ENCODE measurements at places on chromosomes 11 and 22. TPM values are rescaled to one million over a fixed set of nuclear protein-coding genes. Genes with fewer than 3 reads are reported as not detected.

DNA sequence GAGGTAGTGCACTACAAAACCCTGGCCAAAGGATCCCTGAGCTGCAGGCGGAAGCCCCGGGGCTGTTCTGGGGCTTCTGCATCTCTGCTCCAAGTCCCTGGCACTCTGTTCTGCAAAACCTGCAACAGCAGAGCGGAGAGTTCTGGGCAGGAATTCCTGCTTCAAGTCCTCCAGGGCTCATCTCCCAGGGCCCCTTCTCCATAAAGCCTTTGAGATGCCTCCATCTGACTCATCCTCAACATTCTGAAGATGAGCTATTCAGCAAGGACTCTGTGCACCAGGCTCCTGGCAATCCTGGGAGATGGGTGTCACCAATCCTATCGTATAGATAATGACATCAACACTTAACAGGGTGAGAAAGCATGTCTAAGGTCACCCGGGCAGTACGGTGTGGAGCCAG, 19.3 kb downstream of the SYN3 start:
- no peaks in the 10 kb centered on the region for H3K36me3 ChIP-seq
- no peaks in the 10 kb centered on the region for H3K4me1 ChIP-seq
- no peak overlapping the region for H3K4me3 ChIP-seq
- H3K27me3 ChIP-seq, result no peaks in the 10 kb centered on the region

TSGA10IP gene
- not detected for total RNA-seq

GRCh38 chr11:109362059-109362458, 59.9 kb upstream of the C11orf87 start:
- peaks cover 11% of the 10 kb centered on the region for H3K27me3 ChIP-seq
- no peaks in the 10 kb centered on the region for H3K4me1 ChIP-seq
- DNase-seq, result no peak
- H3K4me3 ChIP-seq, result no peak overlapping the region
- no peak overlapping the region for H3K27ac ChIP-seq
- no peaks in the 10 kb centered on the region for H3K36me3 ChIP-seq

- no peak for DNase-seq
- H3K36me3 ChIP-seq, result no peaks in the 10 kb centered on the region
- no peak overlapping the region for H3K27ac ChIP-seq
Measured at GRCh38 chr22:46594947-46595298, 25.3 kb upstream of the GRAMD4 start.

GRCh38 chr11:60992842-60993409, 21.4 kb downstream of the CD6 start:
- no peak for DNase-seq
- H3K36me3 ChIP-seq, result no peaks in the 10 kb centered on the region
- H3K4me3 ChIP-seq, result no peak overlapping the region
- no peak overlapping the region for H3K27ac ChIP-seq
- H3K27me3 ChIP-seq, result peaks cover 33% of the 10 kb centered on the region
- H3K4me1 ChIP-seq, result peaks cover 11% of the 10 kb centered on the region

- H3K27me3 ChIP-seq, result no peaks in the 10 kb centered on the region
- H3K4me1 ChIP-seq, result peaks cover 43% of the 10 kb centered on the region
- no peak overlapping the region for H3K4me3 ChIP-seq
- H3K36me3 ChIP-seq, result no peaks in the 10 kb centered on the region
- peak; percentile 97 for DNase-seq
Measured at GRCh38 chr11:10490398-10491241, 35.6 kb downstream of the AMPD3 start.

- no peak for DNase-seq
- peaks cover 18% of the 10 kb centered on the region for H3K4me1 ChIP-seq
- peaks cover 15% of the 10 kb centered on the region for H3K27me3 ChIP-seq
Measured at GRCh38 chr22:44882226-44882905, 127.4 kb downstream of the PHF21B start.

CHADL gene
- total RNA-seq, result 1.2 TPM

ACR gene
- not detected for total RNA-seq

DNA sequence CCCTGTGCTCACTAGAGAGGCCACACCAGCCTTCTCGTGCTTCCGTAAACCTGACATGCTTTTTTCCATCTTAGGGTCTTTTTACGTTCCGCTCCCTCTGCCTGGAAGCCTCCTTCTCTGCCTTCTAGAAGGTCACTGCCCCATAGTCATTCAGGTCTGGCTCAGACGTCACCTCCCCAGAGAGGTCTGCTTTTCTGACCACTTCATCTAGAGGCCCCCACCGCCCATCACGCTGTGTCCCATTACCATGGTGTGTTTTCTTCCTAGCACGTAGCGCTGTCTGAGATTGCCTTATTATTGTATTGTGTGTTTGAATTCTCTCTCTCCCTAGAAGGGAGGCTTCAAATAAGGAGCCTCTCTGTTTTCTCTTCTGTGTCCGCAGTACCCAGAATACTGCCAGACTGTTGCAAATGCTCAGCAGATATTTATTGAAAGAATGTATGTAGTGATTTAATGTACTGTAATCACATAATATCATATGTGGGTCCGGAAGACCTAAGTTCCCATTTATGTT, 10.0 kb downstream of the TAB1 start:
- no peak overlapping the region for H3K4me3 ChIP-seq
- H3K27ac ChIP-seq, result no peak overlapping the region
- no peaks in the 10 kb centered on the region for H3K27me3 ChIP-seq
- H3K36me3 ChIP-seq, result no peaks in the 10 kb centered on the region
- no peak for DNase-seq

WT1 gene
- total RNA-seq, result 8.5 TPM

DNA sequence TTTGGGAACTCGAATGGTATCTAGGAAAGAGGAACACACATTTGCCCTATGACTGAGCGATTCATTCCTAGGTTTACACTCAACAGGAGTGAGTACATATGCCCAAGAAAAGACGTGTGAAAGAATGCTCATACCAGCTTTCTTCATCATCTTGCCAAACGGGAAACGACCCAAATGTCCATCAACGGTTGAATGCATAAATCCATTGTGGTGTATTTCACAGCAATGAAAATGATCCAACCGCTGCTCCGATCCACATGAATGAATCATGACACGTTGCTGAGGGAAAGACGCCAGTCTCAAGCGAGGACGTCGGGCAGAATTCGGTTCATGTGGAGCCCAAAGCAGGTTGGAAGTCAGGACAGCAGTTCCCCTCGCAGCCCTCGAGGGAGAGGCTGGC, 71.5 kb downstream of the CYTH4 start:
- no peaks in the 10 kb centered on the region for H3K27me3 ChIP-seq
- no peak overlapping the region for H3K4me3 ChIP-seq
- H3K36me3 ChIP-seq, result no peaks in the 10 kb centered on the region
- no peaks in the 10 kb centered on the region for H3K4me1 ChIP-seq

DNA sequence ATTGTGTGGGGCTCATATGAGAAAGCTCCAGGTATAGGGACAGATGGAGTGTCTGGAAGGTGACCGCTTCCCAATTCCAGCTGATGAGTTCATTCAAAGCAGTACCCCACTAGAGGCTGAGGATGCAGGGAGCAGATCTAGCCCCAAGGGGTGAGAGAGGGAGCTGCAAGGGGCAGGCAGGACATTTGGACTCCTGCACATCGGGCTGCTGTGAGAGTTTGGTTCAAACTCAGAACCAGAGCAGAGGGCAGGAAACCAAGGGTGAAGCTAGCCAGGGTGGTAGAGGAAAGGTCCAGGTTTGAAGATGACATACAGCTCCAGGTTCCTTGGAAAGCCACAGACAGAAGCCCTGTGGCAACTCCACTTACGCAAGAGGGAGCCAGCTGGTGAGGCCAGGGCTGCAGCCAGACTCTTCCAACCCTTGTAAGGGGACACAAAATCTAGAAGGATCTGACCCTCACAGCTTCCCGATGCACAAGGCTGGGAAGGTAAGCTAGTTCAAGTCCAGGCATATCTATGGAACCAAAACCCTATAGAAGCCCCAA, 1.9 kb downstream of the CSNK2A3 start:
- peaks cover 10% of the 10 kb centered on the region for H3K4me1 ChIP-seq
- no peak for DNase-seq
- no peak overlapping the region for H3K4me3 ChIP-seq

DNA sequence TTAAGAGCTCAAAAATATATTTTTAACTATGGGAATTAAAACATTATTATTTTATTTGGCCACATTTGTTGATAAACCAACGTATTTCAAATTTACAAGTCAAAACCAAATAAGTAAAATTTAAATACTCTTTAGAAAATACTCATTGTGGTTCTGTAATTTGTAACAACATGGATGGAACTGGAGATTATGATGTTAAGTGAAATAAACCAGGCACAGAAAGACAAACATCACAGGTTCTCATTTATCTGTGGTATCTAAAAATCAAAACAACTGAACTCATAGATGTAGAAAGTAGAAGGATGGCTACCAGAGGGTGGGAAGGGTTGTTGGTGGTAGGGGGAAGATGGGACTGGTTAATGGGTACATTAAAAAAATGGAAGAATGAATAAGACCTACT, 50.8 kb downstream of the STK33 start:
- H3K4me3 ChIP-seq, result no peak overlapping the region
- DNase-seq, result no peak
- H3K27ac ChIP-seq, result no peak overlapping the region

GRCh38 chr11:11155962-11156815, 196.9 kb downstream of the CSNK2A3 start:
- no peaks in the 10 kb centered on the region for H3K36me3 ChIP-seq
- no peak overlapping the region for H3K27ac ChIP-seq
- DNase-seq, result peak; percentile 33
- peaks cover 3% of the 10 kb centered on the region for H3K27me3 ChIP-seq
- no peaks in the 10 kb centered on the region for H3K4me1 ChIP-seq
- no peak overlapping the region for H3K4me3 ChIP-seq

DNA sequence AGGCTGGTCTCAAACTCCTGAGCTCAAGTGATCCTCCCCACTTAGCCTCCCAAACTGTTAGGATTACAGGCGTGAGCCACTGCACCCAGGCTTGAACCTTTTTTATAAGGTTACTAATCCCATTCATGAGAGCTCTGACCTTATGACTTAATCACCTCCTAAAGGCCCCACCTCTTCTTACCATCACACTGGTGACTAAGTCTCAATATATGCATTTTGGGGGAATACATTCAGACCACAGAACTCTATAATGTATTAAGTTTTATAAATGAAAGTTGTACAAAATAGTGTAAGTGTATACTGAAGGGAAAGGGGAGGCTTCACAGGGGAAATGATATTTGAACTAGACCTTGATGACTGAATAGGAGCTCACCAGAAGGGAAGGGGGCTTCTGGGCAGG, 28.4 kb upstream of the RBFOX2 start:
- H3K27ac ChIP-seq, result no peak overlapping the region
- no peaks in the 10 kb centered on the region for H3K36me3 ChIP-seq
- H3K4me1 ChIP-seq, result peaks cover 18% of the 10 kb centered on the region
- no peaks in the 10 kb centered on the region for H3K27me3 ChIP-seq

OR2AG1 gene
- total RNA-seq, result not detected

GRCh38 chr22:20773793-20774212, at the start of gene SERPIND1:
Gene SERPIND1, plus strand, starts transcription at chr22:20774113. Its CDS starts 5,200 bp downstream, at chr22:20779313.
- H3K27me3 ChIP-seq, result no peaks in the 10 kb centered on the region
- H3K4me1 ChIP-seq, result peaks cover 19% of the 10 kb centered on the region
- no peak for DNase-seq
- H3K4me3 ChIP-seq, result no peak within 1 kb of the TSS
- H3K36me3 ChIP-seq, result no peaks in the 10 kb centered on the region

OR4A16 gene
- not detected for total RNA-seq

DNA sequence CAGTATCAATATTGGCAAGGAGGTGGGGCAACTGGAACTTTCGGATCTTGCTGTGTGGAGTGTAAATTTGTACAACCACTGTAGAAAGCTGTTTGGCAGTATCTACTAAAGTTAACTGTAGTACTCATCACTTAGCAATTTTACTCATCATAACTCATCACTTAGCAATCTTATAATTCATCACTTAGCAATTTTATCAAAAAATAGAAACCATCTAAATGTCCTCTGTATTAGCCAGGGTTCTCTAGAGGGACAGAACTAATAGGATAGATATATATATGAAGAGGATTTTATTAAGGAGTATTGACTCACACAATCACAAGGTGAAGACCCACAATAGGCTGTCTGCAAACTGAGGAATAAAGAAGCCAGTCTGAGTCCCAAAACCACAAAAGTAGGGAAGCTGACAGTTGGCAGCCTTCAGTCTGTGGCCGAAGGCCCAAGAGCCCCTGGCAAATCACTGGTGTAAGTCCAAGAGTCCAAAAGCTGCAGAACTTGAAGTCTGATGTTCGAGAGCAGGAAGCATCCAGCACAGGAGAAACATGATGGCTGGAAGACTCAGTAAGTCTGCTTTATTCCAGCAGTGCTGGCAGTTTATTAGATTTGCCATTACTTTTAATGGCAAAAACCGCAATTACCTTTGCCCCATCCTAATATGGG, 92.9 kb upstream of the USP47 start:
- H3K36me3 ChIP-seq, result no peaks in the 10 kb centered on the region
- H3K27me3 ChIP-seq, result no peaks in the 10 kb centered on the region
- H3K4me3 ChIP-seq, result 0 out of 2 replicates have a peak overlapping the region, but pooled peaks have one; percentile 3
- peaks cover 37% of the 10 kb centered on the region for H3K4me1 ChIP-seq
- peak; percentile 82 for DNase-seq
- peak overlapping the region; percentile 47 for H3K27ac ChIP-seq

GRCh38 chr11:34650528-34650927, 29.6 kb downstream of the EHF start:
- peaks cover 34% of the 10 kb centered on the region for H3K36me3 ChIP-seq
- H3K27ac ChIP-seq, result no peak overlapping the region

- peak; percentile 24 for DNase-seq
- no peak overlapping the region for H3K4me3 ChIP-seq
- no peaks in the 10 kb centered on the region for H3K36me3 ChIP-seq
- H3K27me3 ChIP-seq, result no peaks in the 10 kb centered on the region
- no peak overlapping the region for H3K27ac ChIP-seq
Measured at GRCh38 chr22:42926104-42926503, 69.0 kb upstream of the ARFGAP3 start.

TYR gene
- total RNA-seq, result not detected

THAP7 gene
- 44.3 TPM for total RNA-seq

RANGAP1 gene
- total RNA-seq, result 99.0 TPM

- DNase-seq, result no peak
- no peaks in the 10 kb centered on the region for H3K27me3 ChIP-seq
- H3K4me1 ChIP-seq, result peaks cover 10% of the 10 kb centered on the region
- H3K4me3 ChIP-seq, result no peak overlapping the region
- H3K36me3 ChIP-seq, result no peaks in the 10 kb centered on the region
Measured at GRCh38 chr22:28429711-28430110, 249.9 kb downstream of the TTC28 start.

DNA sequence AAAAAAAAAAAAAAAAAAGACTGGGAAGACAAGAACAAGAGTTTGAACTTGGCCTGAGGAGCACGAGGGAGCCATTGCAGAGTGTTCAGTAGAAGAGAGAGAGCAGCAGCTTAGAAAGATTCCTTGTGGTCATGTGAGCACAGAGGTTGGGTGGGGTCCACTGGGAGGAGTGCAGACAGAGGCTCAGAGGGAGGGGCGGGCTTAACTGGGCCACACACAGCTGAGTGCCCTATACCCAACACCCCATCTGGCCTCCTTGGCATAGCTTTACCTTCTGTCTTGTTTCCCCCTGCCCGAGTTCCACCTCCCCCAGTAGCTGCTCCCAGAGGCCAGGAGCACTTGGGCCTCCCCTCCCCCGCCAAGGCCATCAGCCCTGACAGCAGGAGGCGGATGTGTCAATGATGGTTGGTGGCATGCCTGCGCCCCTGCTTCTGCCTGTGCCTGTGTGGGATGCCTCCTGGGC, 12.1 kb downstream of the C11orf86 start:
- DNase-seq, result no peak
- H3K36me3 ChIP-seq, result no peaks in the 10 kb centered on the region
- H3K4me1 ChIP-seq, result peaks cover 19% of the 10 kb centered on the region
- no peak overlapping the region for H3K27ac ChIP-seq
- H3K27me3 ChIP-seq, result no peaks in the 10 kb centered on the region
- H3K4me3 ChIP-seq, result no peak overlapping the region

- H3K27me3 ChIP-seq, result no peaks in the 10 kb centered on the region
- H3K4me1 ChIP-seq, result peaks cover 47% of the 10 kb centered on the region
- no peak for DNase-seq
- no peak overlapping the region for H3K4me3 ChIP-seq
Measured at GRCh38 chr11:102012946-102013345, 34.3 kb upstream of the CFAP300 start.

- no peaks in the 10 kb centered on the region for H3K4me1 ChIP-seq
- no peaks in the 10 kb centered on the region for H3K27me3 ChIP-seq
- no peak overlapping the region for H3K27ac ChIP-seq
Measured at GRCh38 chr22:50705219-50705691, 32.6 kb downstream of the SHANK3 start.

BRSK2 gene
- 2.8 TPM for total RNA-seq

All from PC-3 (cell line).